Stimulated activated CD8-positive, alpha-beta memory T cell treated with anti-CD3 and anti-CD28 coated beads, Interleukin-15, amount 100 ng/mL, for 1 hour (primary cell): ENCODE measurements at places on chromosomes 7 and 10.

DNA sequence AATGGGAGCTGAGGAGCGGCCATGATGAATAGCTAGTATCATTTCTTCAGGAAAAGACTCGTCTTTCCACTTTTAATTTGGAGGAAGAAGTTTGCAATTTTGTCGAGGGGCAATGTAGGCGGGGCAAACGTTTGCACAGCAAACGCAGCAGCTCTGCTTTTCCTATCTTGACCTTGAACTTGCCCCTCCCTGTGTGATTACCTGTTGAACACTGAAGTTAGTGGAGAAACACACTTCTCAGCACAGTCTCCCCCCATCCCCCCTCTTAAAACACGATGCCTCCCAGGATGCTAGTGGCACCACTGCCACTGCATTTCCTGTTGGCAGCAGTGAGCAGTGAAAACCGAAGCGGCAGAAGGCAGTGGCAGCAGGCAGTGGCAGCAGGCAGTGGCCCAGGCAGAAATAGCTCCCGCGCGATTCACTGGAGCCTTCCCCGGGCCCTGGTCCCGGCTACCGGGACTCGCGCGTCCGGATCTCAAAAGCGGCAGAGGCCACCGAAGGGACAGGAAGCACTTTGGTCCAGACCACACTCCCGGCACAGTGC, at the start of gene EPDR1:
EPDR1 (plus strand) TSS at position 336 of the 544 bp plus-strand sequence. CDS start 300 bp downstream, outside the sequence.
- no peak for DNase-seq

DNA sequence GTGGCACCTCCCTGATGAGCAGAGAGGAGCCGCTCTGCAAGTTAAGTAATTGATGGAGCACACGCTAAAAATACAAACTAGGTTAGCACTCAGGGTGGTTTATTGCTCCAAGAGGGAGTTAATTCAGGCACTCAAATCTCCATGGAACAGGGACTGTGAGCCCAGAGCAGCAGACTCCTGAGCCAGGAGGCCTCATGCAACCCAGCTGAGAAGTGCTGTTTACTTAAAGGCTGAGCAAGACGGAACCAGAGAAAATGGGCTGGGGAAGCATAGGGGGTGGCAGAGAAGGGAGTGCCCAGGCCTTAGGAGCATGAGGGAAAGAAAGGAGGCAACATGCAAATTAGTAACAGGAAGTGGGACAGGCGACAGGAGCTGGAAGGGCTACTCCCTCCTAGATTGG, 174.1 kb downstream of the KCNMA1 start:
- no peak for DNase-seq

DNA sequence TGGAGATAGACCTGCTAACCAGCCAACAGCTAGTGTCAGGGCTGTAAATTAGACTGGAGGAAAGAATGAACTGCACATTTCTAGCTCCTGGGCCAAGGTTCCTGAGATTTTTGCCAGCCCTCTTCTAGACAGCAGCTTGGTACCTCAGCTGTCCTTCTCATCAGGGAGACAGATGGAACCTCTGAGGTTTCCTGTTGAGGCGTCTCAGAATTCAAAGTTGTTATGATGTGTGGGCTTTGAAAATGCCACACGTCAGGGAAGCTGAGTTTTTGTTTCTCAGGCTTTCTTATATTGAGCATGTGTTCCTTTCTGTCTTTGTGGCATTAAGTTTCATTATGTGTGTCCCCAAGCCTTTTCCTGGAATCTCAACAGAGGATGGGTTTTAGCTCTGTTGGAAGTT, 736.6 kb downstream of the AUTS2 start:
- DNase-seq, result no peak

DNA sequence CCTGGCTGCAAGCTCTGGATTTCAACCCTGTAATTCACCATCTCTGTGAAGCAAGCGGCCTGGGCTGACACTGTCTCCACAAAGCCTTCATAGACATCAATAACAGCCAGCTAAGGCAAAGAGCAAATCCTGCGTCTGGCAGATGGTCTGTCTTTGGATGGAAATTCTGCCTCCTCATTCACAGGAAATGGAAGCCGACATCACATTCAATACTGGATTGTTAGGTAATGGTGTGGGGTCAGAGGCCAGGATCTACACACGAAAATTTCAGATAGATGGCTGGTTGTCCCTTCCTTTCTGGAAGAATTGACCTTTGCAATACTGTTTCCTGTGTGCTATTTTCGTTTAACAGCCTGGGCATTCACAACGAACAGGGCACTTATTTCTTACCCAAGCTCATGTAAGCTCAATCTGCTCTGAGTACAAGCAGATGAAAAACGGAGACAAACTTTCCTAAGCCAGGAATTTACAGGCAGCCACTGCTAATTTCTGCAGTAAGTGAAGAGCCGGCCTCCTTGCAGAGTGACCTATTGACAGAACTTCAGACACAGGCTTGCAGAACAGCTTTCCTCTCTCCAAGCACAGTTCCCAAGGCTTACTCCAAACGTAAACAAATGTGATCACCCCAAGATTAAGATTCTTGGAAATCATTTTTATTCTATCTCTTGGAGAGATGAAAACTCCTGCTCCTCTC, 3.1 kb upstream of the ADAM12 start:
- DNase-seq, result no peak

GRCh38 chr10:100519311-100520051, at the start of gene SEC31B:
SEC31B (minus strand) TSS chr10:100519861; CDS start chr10:100516952, 2,909 bp downstream.
- DNase-seq, result no peak
